ENCODE measurements at places on chromosomes 2 and 18. TPM values are rescaled to one million over a fixed set of nuclear protein-coding genes. Genes with fewer than 3 reads are reported as not detected.

ANKAR gene
- 3.6 TPM for total RNA-seq

INO80C gene
- total RNA-seq: 23.9 TPM

DCDC2C gene
- not detected for total RNA-seq

COL4A4 gene
- 6.0 TPM for total RNA-seq

ATG4B gene
- total RNA-seq: 162 TPM

ERICH2 gene
- total RNA-seq: 2.0 TPM

MYO5B gene
- total RNA-seq: 25.4 TPM

UGT1A8 gene
- 0.17 TPM for total RNA-seq

RGPD4 gene
- not detected for total RNA-seq

IL1B gene
- 1.4 TPM for total RNA-seq

EMILIN1 gene
- 1.6 TPM for total RNA-seq

MAP3K19 gene
- not detected for total RNA-seq

REG1B gene
- not detected for total RNA-seq

CAB39 gene
- 86.1 TPM for total RNA-seq

SFT2D3 gene
- 8.4 TPM for total RNA-seq

CDCA7 gene
- 34.2 TPM for total RNA-seq

CYS1 gene
- 0.43 TPM for total RNA-seq

GKN1 gene
- total RNA-seq: not detected

MTIF2 gene
- 44.6 TPM for total RNA-seq

DSG2 gene
- total RNA-seq: 66.0 TPM

TNP1 gene
- not detected for total RNA-seq

MAT2A gene
- total RNA-seq: 169 TPM

SMYD1 gene
- not detected for total RNA-seq

DARS1 gene
- total RNA-seq: 54.3 TPM

SERPINB10 gene
- not detected for total RNA-seq

All from PC-9 (cell line).